ENCODE measurements at places on chromosomes 11 and 22.

DNA sequence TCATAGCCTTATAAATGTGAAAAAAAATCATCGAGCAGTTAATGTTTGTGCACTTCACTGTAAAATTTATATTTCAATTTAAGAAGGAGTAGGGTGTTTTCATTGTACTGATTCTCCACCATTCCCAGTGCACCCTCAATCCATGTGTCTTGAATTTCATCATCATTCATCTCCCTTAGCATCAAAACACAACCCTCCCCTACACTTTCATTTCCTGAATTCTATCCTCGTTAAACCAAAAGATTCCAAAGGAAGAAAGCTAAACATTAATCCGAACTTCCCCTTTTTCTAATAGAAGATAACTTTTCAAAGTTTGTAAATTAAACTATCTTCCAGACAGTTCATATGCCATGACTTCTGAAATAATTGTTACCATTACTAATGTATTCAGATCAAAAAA, 34.1 kb upstream of the OR8B8 start:
- no peak for DNase-seq

GRCh38 chr11:133966921-133967598, 10.3 kb upstream of the IGSF9B start:
- peak; percentile 46 for DNase-seq

DNA sequence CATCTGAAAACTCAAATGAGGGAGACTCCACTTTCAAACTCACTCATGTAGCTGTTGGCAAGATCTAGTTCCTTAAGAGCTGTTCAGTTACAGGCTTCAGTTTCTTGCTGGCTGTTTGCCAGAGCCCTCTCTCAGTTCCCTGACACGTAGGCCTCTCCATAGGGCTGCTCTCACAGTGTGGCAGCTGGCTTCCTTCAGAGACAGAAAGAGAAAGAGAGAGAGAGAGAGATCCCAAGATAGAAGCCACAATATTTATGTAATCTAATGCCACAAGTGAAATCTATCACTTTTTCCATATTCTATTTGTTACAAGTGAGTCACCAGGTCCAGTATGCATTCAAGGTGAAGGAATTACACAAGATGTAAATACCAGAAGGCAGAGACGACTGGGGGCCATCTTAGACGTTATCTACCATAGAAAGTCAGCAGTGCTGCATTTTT, 168.8 kb downstream of the RCN1 start:
- no peak for DNase-seq

- DNase-seq: no peak
These were observed 51.6 kb downstream of the RPUSD4 start for GRCh38 chr11:126159719-126160344.

DNA sequence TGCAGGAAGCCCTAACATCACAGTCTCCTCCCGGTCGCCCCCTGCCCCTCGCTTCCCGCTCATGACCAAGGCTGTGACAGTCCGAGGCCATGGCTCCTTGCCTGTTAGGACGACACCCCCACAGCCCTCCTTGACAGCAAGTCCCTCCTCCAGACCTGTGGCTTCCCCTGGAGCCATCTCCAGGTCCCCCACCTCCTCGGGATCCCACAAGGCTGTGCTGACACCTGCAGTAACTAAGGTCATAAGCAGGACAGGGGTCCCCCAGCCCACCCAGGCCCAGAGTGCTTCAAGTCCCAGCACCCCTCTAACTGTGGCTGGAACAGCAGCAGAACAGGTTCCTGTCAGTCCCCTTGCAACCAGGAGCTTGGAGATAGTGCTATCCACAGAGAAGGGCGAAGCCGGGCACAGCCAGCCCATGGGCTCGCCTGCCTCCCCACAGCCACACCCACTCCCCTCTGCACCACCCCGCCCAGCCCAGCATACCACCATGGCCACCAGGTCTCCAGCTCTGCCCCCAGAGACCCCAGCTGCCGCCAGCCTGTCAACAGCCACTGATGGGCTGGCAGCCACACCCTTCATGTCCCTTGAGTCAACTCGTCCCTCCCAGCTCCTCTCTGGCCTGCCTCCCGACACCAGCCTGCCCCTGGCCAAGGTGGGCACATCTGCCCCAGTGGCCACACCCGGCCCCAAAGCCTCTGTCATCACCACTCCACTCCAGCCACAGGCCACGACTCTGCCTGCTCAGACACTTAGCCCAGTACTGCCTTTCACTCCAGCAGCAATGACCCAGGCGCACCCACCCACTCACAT, 63.2 kb downstream of the OTOG start:
- no peak for DNase-seq
